ENCODE measurements at places on chromosomes 4 and X. TPM values are rescaled to one million over a fixed set of nuclear protein-coding genes. Genes with fewer than 3 reads are reported as not detected.

Gene DCAF4L1
- 1.7 TPM for total RNA-seq

Gene TCEAL7
- 1.9 TPM for total RNA-seq

Gene TDO2
- 0.62 TPM for total RNA-seq

Gene HSFX2
- total RNA-seq: 0.36 TPM

Gene LYAR
- total RNA-seq: 23.5 TPM

Gene CSAG2
- total RNA-seq: not detected

Gene EFHC2
- not detected for total RNA-seq

Gene RTL5
- total RNA-seq: 0.49 TPM

Gene CFAP47
- not detected for total RNA-seq

Gene MSL3
- 25.1 TPM for total RNA-seq

Gene NEIL3
- not detected for total RNA-seq

Gene ASB9
- 1.7 TPM for total RNA-seq

Gene F8A2
- total RNA-seq: not detected

Gene CXCL10
- not detected for total RNA-seq

Gene CTBP1
- 171 TPM for total RNA-seq

Gene NDST4
- not detected for total RNA-seq

Gene RPS6KA3
- 53.1 TPM for total RNA-seq

Gene USP26
- total RNA-seq: not detected

Gene SPIN2A
- not detected for total RNA-seq

Gene NAT8L
- 1.5 TPM for total RNA-seq

Gene CRMP1
- 0.39 TPM for total RNA-seq

Gene SPOCK3
- 0.58 TPM for total RNA-seq

Gene NLGN3
- total RNA-seq: 0.31 TPM

Gene TMEM154
- 2.0 TPM for total RNA-seq

Gene CSN1S1
- not detected for total RNA-seq

All from gastrocnemius medialis (tissue), 4 donors.